ENCODE measurements at places on chromosomes 16 and 17.

- no peak for DNase-seq
Observed at GRCh38 chr16:49788572-49788971, 67.3 kb downstream of the ZNF423 start.

DNA sequence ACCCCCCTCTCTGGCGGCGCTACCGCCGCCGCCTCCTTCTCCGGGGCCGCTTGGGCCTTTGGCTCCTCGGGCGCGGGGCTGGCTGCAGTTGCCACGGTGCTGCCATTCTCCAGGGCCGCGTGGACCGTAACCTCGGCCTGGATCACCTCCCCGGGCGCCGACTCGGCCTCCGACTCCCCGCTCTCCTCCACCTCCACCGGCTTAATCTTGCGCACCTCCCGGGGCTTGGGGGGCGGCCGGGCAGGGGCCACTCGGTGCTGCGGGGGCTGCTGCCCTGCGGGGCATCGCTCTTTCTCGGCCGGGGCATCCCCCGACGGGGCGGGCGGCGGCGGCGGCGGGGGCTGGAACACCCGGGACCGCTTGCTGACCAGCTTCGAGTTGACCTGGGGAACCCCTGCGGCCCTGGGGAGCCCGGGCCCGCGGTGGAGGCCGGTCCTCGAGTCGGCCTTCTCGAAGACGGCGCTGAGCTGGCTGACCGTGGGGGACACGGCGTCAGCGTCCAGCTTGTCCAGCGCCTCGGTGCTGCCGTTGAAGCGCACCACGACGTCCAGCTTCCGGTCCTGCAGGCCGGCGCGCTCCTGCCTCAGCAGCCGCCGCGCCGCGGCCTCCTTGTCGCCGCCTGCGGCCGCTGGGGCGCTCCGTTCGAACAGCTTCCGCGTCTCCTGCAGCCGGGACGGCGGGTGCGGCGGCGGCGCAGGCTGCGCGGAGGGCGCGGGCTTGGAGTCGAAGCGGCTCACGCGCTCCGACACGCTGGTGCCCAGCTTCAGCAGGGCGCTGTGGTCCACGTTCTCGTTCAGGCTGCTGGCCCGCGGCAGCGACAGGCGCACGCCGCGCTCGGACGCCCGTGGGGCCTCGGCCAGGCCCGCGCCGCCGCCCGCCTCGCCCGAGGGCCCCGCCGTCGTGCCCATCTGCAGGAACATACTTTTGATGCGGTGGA is 792 bp downstream of the PPP1R9B start:
- DNase-seq: peak; percentile 37

- DNase-seq: no peak
Observed at GRCh38 chr16:46711106-46712058, 21.9 kb downstream of the ORC6 start.

GRCh38 chr16:86089991-86090390 is 191.0 kb downstream of the IRF8 start:
- no peak for DNase-seq

DNA sequence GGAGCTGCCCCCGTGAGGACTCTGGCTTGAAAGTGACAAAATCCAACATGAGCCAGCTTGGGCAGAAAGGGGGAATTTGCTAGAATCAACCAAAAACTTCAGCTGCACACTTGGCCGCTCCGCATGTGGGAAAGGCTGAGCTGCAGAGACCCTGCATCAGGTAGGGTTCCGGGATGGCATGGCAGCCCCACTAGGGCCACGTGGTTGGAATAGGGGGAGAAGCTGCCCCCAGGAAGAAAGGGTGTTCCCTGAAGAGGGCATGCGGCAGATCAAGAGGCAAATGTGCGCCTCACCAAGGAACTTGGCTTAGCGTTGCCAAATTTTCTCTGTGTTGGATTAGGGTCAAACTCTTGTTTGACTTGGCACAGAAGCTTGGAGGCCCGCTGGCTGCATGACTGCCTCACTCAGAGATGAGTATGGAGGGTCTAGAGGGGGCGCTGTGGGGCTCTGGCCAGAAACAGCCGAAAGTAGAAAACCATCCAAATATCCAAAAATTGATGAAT is 29.2 kb upstream of the WFIKKN2 start:
- no peak for DNase-seq

DNA sequence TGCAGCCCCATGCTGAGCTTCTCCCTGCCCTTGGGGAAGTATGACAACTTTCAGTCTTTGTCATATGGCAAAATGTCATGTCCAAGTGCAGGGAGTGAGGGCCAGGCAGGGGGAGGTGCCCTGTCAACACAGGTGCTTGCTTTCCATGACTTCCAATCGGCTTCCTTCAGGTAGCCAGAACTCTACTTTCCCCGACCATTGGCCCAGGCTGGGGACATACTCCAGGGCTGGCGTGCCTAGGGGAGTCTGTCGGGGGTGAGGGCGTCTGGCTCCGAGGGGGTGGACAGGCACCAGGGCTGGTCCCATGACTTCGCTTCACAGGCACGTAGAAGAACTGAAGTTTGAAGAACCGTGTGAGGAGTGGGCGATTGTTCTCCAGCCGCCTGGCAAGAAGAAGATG is 19.8 kb upstream of the PIK3R6 start:
- no peak for DNase-seq

All from stimulated activated CD8-positive, alpha-beta memory T cell treated with anti-CD3 and anti-CD28 coated beads, Interleukin-15, amount 100 ng/mL, for 4 hours (primary cell).